Naive thymus-derived CD4-positive, alpha-beta T cell (primary cell): ENCODE measurements at places on chromosomes 5 and 9.

- H3K4me1 ChIP-seq: no peaks in the 10 kb centered on the region
- H3K36me3 ChIP-seq: no peaks in the 10 kb centered on the region
- H3K4me3 ChIP-seq: no peak overlapping the region
- DNase-seq: no peak
- H3K27ac ChIP-seq: no peak overlapping the region
These were observed 476.2 kb downstream of the SEMA5A start for GRCh38 chr5:9069650-9070049.

DNA sequence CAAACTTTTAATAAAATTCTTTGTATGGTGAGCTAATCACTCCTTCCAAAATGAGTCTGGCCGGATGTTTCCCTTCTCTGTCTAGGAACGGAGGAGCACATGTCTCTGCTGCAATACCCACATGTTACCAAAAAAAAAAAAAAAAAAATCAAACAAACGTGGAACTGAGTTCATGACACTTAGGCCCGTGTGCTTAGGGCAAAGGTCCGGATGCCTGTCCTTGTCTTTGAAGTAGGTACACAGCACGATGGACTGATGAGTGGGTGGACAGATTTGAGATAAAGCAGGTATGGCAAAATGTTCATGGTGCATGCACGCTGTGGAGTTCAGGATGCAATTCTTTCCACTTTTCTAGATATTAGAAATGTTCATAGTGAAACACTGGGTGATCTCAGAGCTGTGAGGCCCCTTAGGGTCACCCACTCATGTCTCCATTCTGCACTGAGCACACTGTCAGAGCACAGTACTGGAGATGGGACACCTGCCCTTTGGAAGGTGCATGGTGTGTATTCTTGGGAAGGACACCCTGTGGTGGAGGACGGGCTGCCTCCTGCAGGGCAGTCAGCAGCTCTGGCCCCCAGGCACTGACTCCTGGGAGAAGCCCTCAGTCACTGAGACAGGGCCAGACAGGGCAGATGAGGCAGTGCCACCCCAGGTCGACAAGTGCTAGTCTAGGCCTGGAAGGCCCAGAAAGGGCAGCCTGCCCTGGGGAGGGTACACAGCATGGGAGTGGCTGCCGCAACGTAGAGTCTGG lies 43.6 kb downstream of the GADD45G start:
- H3K4me1 ChIP-seq: no peaks in the 10 kb centered on the region
- no peaks in the 10 kb centered on the region for H3K27me3 ChIP-seq
- no peak overlapping the region for H3K27ac ChIP-seq
- no peak for DNase-seq

- H3K27me3 ChIP-seq: no peaks in the 10 kb centered on the region
- H3K4me3 ChIP-seq: no peak overlapping the region
- DNase-seq: no peak
- no peak overlapping the region for H3K27ac ChIP-seq
- no peaks in the 10 kb centered on the region for H3K4me1 ChIP-seq
- no peaks in the 10 kb centered on the region for H3K36me3 ChIP-seq
These were observed 350.8 kb downstream of the EFNA5 start for GRCh38 chr5:107319901-107320300.

- H3K27ac ChIP-seq: no peak overlapping the region
- no peaks in the 10 kb centered on the region for H3K36me3 ChIP-seq
- no peak for DNase-seq
- no peaks in the 10 kb centered on the region for H3K27me3 ChIP-seq
- H3K4me1 ChIP-seq: no peaks in the 10 kb centered on the region
These were observed 50.6 kb upstream of the UBTD2 start for GRCh38 chr5:172334196-172334595.

DNA sequence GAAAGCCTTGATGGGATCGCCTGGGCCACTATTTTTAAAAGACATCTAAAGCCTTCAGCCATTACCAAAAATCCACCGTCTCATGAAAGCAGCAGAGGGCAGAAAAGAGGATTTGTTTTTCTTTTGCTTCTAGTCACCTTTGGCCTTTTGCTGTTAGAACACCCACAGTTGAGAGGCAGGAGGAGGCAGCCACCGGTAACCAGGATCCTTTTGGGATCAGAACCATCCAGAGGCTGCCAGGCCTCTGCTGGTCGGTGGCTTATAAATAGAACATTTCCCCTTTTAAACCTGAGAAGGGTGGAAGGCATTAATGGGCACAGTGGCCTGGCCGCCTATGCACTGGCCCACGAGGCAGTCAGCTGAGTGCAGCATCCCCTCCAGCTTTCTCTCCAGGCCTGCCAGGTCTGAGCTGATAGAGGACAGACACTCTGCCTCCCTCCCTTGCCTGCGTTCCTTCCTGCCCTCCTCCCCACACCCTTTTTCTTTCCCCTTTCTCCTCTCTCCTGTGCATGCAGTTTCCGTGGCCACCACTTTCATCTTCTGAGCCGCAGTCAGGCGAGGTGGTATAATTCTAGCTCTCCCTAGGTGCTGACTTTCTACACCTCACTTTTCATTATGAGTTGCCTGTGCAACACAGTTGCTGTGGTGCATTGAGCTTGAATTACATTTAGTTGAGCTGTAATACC lies 253.4 kb downstream of the ARHGAP26 start:
- H3K27me3 ChIP-seq: no peaks in the 10 kb centered on the region
- DNase-seq: no peak
- H3K4me1 ChIP-seq: peaks cover 11% of the 10 kb centered on the region
- H3K4me3 ChIP-seq: no peak overlapping the region
- H3K27ac ChIP-seq: no peak overlapping the region

DNA sequence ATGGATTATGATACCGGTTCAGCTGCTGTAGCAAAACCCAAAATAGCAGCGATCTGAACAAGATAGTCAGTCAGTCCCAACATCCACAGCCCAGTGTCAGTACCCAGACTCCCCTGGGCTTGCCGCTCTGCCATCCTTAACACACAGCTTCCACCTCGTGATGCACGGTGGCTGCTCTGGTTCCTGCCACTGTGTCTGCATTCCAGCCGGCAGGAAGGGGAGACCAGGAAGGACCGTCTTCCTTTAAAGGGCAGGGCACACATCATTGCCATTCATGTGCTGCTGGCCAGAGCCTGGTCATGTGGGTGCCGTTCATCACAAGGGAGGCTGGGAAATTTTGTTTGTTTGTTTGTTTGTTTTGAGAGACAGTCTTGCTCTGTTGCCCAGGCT lies 131.0 kb upstream of the IER5L start:
- no peaks in the 10 kb centered on the region for H3K4me1 ChIP-seq
- DNase-seq: no peak
- no peaks in the 10 kb centered on the region for H3K36me3 ChIP-seq
- H3K27me3 ChIP-seq: no peaks in the 10 kb centered on the region
- H3K4me3 ChIP-seq: no peak overlapping the region

GRCh38 chr9:107542411-107543157 lies 53.0 kb upstream of the KLF4 start:
- no peak overlapping the region for H3K27ac ChIP-seq
- H3K27me3 ChIP-seq: no peaks in the 10 kb centered on the region
- H3K4me1 ChIP-seq: no peaks in the 10 kb centered on the region
- H3K36me3 ChIP-seq: no peaks in the 10 kb centered on the region
- H3K4me3 ChIP-seq: no peak overlapping the region

DNA sequence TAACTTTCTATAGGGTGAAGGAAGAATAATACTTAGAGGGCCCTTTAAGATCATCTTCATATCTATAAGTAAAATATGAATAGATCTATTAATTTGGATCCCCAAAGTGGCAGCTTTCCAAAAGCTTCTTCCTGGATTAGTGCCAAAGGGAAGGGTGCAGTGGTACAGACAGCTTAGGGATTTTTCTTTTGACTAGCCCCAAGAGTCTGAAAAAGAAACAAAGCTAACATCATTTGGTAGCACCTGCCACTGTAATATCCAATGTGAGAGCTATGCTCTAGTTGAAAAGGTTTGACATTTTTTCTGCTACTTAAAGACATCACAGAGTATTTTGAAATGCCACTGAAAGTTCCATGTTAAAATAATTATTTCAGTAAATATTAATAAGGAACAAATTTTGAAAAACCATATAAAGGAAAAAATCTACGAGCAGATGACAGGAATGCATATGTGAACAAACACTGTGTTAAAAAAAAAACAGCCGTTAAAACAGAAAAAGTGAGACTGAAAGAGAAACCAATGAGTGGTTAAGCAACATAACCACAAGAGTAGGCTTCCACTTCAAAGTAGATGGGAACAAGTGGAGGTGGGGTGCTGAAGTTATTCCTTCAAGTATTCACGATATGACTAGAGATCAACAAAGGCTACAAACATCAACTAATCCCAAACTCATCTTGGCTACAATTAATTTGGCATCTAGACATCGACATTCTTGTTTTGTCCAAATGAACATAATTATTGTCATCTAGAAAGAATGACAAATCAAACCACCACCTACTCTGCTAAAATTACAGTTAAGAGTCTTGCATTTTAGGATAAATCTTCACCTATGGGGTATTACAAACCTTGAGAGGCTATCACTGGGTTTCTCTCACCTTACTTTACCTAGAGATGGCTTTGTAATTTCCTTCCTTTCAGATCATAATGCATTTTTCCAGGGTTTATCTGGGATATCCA lies 137.5 kb downstream of the CPLANE1 start:
- no peaks in the 10 kb centered on the region for H3K36me3 ChIP-seq
- H3K27ac ChIP-seq: peak overlapping the region; percentile 47
- H3K4me1 ChIP-seq: peaks cover 14% of the 10 kb centered on the region
- no peaks in the 10 kb centered on the region for H3K27me3 ChIP-seq
- DNase-seq: peak; percentile 68

GRCh38 chr5:11166923-11167322 lies 405.9 kb upstream of the DAP start:
- H3K27me3 ChIP-seq: no peaks in the 10 kb centered on the region
- no peak overlapping the region for H3K27ac ChIP-seq
- no peak for DNase-seq
- no peak overlapping the region for H3K4me3 ChIP-seq
- no peaks in the 10 kb centered on the region for H3K4me1 ChIP-seq

DNA sequence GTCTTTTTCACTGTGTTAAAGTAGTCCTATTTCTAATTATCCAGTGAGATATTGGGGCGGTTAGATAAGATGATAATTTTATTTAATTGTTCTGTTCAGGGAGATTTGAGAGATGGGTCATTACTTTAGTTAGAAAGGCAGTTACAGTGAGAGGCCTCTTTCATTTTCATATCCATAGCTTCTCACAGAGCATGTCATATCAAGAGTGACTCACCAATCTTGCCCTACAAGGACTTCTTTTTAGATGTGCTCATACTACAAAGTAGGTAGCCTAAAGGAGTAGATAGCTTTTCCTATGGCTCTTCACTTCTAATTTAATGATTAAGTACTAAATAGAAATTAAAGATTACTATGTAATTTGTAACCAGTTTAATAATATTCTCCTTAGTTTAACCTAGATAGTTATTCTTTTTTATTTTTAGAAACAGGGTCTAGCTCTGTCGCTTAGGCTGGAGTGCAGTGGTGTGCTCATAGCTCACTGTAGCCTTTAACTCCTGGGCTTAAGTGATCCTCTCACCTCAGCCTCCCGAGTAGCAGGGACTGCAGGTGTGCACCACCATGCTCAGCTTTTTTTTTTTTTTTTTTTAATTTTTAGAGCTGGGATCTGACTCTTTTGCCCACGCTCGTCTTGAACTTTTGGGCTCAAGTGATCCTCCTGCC lies 71.0 kb downstream of the FER start:
- H3K27me3 ChIP-seq: no peaks in the 10 kb centered on the region
- DNase-seq: no peak
- no peak overlapping the region for H3K4me3 ChIP-seq
- H3K27ac ChIP-seq: no peak overlapping the region

GRCh38 chr5:113325054-113325453 lies 109.7 kb downstream of the TSSK1B start:
- H3K36me3 ChIP-seq: no peaks in the 10 kb centered on the region
- no peaks in the 10 kb centered on the region for H3K27me3 ChIP-seq
- DNase-seq: no peak
- no peaks in the 10 kb centered on the region for H3K4me1 ChIP-seq

DNA sequence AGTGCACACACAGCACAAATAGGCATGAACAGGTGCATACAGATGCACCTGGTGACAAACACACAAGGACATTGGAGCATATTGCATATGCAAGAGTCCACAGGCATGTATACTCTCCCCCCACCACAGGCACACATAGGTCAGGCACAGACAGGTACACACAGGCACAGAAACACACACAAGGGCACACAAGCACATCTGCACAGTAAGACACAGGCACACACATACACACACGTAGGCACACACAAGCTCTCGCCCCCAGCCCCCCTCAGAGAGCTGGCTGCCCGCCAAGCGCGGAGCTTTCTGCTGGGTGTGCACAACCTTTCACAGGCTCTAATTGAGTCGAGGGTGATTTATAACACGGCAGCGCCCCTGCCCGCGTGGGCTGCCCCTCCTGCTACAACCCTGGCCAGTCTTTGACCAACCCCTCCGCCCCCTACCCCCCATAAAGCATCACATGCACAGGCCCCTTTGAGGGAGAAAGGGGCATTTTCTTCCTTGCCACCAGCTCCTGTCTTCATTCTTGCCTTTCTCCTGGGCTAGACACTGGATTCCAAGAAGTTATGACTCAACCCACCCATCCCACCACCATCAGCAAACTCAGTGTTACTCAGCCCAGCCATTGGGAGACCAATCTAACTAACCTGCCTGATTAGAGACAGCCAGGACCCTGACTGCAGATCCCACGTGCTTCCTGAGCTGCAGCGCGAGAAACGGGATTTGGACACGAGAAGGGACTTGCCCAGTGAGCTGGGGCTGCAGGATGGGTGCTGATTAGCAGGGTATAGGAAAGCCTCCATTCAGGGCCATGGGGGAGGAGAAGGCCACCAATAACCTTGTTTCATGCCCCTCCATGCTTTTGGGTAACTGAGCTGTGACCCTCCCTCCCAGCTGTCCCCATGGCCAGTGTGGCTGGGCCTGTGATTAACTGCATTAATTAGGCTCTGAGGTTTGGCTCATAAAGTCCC lies 42.8 kb upstream of the PSD2 start:
- H3K4me1 ChIP-seq: peaks cover 20% of the 10 kb centered on the region
- no peak for DNase-seq
- no peak overlapping the region for H3K4me3 ChIP-seq
- no peaks in the 10 kb centered on the region for H3K36me3 ChIP-seq

- no peaks in the 10 kb centered on the region for H3K36me3 ChIP-seq
- no peak overlapping the region for H3K4me3 ChIP-seq
- H3K27me3 ChIP-seq: no peaks in the 10 kb centered on the region
- no peaks in the 10 kb centered on the region for H3K4me1 ChIP-seq
These were observed 10.5 kb downstream of the PTTG1 start for GRCh38 chr5:160432196-160432595.

DNA sequence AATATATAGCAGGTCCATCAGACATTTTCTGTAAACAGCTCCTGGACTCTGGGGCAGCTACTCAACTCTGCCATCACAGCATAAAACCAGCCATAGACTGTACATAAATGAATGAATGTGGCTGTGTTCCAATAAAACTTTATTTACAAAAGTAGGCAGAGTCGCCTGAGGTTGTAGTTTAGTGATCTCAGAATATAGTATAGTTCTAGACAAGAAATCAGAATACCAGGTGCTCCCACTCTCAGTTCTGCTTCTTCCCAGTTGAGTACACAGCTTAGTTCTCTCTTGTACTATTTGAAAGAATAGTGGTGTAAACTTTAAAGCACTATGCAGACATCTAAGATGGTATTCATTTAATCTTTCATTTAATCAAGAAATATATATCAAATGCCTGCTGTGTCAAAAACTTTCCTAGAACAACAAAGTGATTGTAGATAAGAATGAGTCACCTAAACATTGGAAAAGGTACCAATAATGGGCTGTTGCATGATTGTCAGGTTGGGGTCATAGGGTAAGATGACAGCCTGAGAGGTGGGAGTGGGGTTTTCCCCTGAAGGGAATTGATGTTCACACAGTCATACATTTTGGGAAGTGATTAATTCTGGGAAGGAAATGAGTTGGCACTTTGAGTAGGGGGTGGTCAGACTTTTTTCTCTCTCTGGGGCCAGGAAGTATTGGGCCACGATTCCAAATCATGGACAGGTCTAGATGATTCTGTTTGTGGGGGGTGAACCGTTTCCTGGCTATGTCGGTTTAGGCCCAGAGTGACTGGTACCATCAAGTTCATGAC lies 37.0 kb downstream of the TNFSF8 start:
- no peaks in the 10 kb centered on the region for H3K36me3 ChIP-seq
- H3K27ac ChIP-seq: no peak overlapping the region
- H3K27me3 ChIP-seq: no peaks in the 10 kb centered on the region
- H3K4me3 ChIP-seq: no peak overlapping the region
